ENCODE measurements at places on chromosomes 1 and 21. TPM values are rescaled to one million over a fixed set of nuclear protein-coding genes. Genes with fewer than 3 reads are reported as not detected.
A peak's percentile ranks its signal among the peaks of the same experiment; 100 is the strongest.

DNA sequence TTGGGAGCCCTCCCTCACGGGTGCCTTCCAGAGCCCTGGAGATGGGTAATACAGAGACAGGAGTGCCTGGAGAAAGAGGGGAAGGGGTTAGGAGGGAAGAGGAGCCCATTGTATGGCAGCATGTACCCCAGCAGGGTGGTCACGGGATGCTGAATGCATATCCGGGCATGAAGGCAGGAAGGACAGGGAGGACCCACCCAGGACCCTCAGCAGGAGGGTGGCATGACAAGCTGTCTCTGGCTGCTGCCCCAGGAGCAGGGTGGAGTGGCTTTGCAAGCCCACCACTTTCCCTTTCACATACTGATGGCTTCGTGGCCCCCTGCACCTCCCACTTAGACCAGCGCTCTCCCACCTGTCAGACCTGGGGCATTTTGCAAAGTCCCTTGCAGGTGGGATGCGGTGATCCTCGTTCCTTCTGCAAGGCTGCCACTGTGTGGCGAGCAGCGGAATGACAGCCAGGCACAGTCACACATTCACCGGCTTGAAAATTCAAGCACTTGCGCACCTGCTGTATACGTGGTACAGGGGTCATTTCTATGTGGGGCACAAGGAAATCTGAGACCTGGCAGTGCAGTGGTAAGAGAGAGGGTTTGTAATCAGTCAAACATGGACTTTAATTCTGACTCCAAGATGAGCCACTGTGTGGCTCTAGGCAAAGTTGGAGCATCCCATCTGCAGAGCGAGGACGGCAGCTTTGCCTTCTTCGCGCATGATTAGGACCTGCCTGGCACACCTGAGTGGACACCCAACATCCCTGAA, 53.2 kb upstream of the TMEM51 start:
- DNase-seq: peak; percentile 86

GRCh38 chr1:3736131-3736561, 16.1 kb upstream of the CCDC27 start:
- DNase-seq: no peak

DNA sequence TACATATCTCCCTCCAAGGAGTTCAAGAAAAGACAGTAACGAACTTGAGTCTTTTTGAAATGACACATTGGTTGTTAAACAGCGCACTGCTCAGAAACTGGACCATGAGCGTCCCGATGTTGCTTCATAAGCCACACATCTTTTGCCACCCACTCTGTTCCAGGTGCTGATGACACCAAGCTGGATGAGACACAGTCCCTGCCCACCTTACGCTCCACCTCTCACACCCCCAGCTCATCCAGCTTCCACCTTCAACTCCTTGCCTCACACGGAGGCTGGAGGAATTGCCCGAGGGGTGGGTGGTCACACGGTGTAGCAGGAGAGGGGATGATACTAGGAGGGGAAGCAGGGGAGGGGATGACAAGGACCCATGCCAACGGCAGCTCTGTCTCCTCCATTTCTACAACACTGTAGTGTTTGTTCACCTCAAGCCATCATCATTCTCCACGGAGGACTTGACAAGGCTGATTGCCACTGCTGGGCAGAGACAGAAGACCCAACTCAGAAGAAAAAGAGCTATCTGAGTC, 148.5 kb upstream of the TNR start:
- DNase-seq: no peak

The ZNF695 gene
- total RNA-seq: 0.95 TPM

- DNase-seq: no peak
Measured at GRCh38 chr1:153954826-153955225, 3.6 kb downstream of the CRTC2 start.

The DCST1 gene
- not detected for total RNA-seq

DNA sequence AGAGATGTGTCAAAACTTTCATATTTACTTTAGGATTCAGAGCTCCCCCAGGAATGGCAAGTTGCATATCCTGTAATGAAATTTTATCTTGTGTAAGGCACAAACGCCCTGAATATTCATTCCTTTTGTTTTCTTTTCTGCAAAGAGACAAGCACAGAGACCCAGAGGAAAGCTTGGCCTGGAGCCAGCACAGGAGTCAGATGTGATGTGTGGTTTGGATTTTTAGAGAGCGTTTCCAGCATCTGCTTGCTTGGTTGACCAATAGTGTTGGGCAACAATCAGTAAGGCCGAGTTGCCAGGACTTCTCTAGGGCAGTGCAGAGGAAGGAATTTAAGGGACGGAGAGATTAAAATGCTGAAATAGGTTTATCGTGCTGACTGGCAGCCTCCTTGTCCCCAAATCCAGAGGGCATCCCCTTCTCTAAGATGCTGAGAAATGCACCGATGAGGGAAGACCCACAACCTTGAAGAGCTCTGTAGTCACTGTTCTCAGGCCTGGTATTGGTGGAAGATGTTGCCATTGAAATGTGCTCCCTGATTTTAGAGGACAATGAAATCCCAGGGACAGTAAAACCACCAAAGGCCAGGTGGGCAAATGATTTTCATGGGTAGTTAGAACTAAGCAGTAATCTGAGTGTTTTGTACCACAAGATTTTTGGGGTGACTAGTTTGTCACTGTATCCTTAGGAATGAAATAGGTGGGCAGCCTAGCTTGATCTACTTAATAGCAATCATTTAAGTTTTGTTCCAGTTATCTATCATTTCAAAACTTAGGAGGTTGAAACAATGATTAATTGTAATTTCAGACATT, 37.9 kb upstream of the RHOU start:
- DNase-seq: peak; percentile 35

DNA sequence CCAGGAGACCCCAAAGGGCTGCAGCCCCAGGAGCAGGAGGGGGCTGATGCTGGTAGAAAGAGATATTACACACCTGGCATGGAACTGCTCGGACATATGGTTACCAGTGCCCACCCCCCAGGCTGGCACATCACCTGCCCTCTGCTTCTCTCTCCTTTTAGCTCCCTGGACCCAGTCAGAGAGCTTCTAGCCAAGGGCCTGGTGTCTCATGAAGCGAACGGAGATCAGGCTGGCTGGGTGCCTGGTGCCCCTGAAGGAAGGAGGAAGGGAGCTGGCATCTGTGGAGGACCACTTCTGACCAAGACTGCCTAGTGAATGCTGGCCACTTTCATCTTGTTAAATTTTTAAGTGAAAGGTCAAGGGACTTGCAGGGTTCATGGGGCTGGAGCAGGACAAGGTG, 53.1 kb downstream of the FOXO6 start:
- no peak for DNase-seq

DNA sequence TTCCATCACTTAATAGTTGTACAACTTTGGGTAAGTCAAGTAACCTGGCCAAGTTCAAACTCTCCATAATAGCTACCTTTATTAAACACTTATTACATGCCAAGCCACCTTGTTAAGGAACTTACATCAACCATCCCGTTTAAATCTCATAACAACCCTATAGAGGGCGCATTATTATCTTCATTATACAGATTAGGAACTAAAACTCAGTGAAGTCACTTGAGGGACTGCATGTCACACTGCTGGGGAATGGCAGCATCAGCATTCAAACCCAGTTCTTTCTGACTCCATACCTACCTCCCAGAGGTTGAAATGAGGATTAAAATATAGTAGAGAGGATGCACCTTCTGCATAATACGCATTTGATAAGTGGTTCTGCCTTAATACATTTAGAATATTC, 47.1 kb upstream of the PLA2G2C start:
- no peak for DNase-seq

The C2CD2 gene
- 10.6 TPM for total RNA-seq

The S100A16 gene
- not detected for total RNA-seq

The OR6K3 gene
- total RNA-seq: not detected

DNA sequence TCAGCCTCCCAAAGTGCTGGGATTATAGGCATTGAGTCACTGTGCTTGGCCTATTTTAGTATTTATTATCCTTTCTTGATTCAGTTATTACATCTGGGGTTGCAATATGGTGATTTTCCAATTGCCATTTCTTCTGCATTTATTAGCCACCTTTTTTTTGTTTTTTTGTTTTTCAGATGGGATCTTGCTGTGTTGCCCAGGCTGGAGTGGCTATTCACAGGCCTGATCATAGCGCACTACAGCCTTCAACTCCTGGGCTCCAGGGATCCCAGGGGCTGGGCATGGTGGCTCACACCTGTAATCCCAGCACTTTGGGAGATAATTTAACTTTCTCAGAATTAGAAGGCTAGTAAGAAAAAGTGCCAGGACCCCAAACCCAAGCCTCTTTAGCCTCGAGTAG, 82.1 kb upstream of the PGD start:
- no peak for DNase-seq

DNA sequence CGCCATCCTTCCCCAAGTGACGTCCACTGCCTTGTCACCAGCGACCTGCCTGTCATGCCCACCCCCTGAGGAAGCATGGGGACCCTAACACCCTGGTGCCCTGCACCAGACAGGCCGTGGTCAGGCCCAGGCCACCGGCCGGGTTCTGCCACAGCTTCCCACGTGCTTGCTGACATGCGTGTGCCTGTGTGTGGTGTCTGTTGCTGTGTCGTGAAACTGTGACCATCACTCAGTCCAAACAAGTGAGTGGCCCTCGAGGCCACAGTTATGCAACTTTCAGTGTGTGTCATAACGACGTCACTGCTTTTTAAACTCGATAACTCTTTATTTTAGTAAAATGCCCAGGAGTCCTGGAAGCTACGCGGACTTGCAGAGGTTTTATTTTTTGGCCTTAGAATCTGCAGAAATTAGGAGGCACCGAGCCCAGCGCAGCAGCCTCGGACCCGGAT, 8.5 kb upstream of the CTRC start:
- DNase-seq: no peak

- DNase-seq: peak; percentile 81
Measured at GRCh38 chr1:184160236-184160635, 108.7 kb downstream of the TSEN15 start.

The CRP gene
- not detected for total RNA-seq

DNA sequence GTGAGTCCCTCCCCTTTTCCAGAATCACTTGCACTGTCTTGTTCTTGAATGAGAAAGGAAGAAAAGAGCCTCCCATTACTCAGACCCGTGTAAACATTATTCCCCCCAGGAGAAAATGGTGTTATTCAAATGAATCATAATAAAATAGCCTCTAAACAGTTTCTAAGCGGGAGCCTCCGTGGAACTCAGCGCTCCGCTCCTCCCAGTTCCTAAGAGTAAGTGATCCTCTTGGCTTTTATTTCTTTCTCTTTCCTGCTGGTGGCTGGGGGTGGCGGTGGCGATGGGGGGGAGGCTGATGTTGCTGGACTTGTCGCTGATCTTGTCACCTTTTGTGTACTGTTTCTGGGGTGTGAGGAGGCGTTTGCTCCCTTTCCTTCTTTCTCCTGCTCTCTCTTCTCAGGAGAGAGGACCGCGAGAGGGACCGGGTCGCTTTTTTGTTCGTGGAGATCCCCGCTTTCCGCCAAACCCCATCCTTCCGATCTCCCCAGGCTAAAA, 781 bp downstream of the PROX1 start:
- no peak for DNase-seq

DNA sequence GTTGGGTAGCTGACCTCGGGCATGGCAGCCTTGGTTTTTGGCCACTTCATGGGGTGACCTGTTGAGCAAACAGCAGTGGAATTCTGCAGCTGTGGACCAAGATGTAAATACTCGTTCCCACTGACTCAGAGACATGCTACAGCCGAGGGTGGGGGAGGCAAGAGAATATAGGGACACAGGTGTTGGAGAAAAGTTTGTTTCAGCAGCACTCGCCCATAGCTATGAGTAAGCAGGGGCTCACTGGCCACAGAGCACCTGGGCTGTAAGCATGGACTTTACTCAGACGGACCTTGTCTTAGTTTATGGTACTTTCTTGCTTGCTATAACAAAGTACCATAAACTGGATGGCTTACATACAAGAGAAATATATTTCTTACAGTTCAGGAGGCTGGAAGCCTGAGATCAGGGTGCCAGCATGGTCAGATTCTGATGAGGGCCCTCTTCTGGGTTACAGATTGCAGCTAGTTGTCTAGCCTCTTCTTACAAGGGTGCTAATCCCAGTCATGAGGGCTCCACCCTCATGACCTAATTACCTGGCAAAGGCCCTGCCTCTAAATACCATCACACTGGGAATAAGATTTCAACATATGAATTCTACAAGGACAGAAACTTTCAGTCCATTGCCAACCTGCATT, 437.2 kb upstream of the DAB1 start:
- no peak for DNase-seq

DNA sequence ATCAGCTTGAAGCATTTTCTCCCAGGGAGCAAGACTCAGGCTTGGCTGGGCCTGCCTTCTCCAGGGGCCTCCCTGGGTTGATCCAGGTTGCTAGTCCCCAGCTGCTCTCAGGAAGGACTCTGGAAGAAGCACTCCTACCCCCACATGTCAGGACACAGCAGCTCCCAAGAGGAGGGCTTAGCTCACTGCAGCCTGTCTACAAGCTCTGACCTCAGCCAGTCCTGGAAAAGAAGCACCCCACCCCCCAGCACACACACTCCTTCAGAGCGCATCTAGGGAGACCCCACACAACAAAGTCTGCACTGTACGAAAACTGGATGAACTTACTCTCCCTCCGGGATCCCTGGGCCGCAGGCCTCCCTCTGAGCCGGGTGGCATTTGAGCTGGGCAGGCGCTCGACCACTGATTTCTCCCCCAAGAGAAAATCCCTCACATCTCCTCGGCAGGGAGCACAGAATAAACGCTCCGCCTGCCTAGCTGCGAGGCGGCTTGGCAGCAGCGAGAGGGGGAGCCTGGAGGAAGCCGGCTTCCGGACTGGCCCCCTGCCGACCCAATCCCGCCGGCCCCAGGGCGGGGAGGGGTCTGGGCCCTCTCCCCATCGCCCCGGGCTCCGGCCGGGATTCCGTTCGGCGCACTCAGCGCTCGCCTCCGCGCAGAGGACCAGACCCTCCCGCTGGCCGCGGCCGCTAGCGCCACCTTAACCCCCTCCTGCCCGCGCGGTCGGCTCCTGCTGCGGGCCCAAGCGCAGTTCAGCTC, at the start of gene KCNA2:
TSS of gene KCNA2 (minus strand) at position 458 of the 756 bp plus-strand sequence. CDS start 1,576 bp downstream, outside the sequence.
- no peak for DNase-seq

- no peak for DNase-seq
Measured at GRCh38 chr1:119448127-119448511, 33.2 kb downstream of the HSD3B2 start.

GRCh38 chr1:193216920-193217319, 30.5 kb upstream of the B3GALT2 start:
- no peak for DNase-seq

The DMBX1 gene
- total RNA-seq: not detected

DNA sequence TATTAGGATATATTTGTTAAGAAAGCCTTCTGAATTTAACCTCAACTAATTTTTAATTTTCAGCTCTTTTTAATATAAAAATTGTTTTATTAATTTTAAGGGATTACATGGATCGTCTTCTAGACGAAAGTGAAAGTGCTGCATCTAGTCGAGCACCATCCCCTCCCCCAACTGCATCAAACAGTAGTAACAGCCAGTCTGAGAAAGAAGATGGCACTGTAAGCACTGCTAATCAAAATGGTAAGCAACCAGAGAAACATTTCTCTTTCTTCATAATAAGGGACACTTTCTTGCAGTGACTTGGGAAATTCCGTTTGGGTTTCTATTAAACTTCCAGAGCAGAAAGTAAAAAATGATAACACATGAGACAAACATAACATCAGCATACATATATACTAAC, 56.9 kb downstream of the MIER1 start:
- peak; percentile 88 for DNase-seq

DNA sequence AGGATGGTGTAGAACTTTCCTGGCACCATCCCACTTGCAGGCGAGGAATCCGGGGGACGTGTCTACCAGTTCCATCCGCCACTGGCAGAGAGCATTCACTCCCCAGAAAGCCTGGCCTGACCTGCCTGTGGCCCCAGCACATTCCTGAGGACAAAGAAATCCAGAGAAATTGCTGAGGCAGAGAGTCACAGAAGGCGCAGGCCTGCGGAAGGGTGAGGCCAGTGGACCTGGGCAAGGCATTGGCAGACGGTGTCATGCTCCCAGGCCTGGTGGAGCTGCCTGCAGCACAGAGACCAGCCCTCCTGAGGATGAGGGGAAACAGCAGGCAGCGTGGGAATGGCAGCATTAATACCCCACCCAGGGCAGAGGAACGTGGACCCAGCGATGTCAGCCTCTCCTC, 81.2 kb upstream of the F3 start:
- no peak for DNase-seq
